ENCODE measurements at places on chromosomes 1 and 21. TPM values are rescaled to one million over a fixed set of nuclear protein-coding genes. Genes with fewer than 3 reads are reported as not detected.

MPL gene
- total RNA-seq, result not detected

DDR2 gene
- 236 TPM for total RNA-seq

DNA sequence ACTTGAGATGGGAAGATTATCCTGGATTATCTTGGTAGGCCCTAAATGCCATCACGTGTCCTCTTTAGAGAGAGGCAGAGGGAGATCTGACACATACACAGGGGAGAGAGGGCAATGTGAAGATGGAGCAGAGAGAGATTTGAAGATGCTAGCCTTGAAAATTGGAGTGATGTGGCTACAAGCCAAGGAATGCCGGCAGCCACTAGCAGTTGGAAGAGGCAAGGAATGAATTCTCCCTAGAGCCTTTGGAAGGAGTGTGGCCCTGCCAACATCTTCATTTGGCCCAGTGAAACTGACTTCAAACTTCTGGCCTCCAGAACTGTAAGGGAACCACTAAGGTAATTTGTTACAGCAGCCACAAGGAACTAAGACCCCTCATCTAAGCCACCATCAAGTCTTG is 8.9 kb upstream of the CAMTA1 start:
- H3K27me3 ChIP-seq, result no peaks in the 10 kb centered on the region
- H3K4me1 ChIP-seq, result peaks cover 4% of the 10 kb centered on the region
- no peaks in the 10 kb centered on the region for H3K36me3 ChIP-seq
- H3K4me3 ChIP-seq, result no peak overlapping the region

DNA sequence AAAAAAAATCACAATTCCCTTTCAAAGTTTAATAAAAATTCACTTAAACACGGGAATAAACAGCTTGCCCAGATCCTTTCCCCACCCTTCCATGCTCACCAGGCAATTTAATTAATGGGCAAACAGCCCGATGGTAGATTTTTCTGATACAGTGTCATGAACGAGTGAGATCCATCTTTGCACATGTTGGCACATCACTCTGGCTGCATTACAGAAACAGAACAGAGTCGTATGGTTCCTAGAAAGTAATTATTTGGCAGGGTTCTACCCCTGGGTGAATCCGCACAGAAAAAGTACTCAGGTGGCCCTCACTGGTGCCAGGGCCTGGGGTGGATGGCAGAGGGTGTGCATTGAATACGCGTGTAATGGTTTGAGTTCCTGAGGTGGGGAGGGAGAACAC is 24.6 kb upstream of the OVAAL start:
- H3K27me3 ChIP-seq, result no peaks in the 10 kb centered on the region
- DNase-seq, result no peak
- no peak overlapping the region for H3K27ac ChIP-seq
- no peaks in the 10 kb centered on the region for H3K4me1 ChIP-seq
- no peak overlapping the region for H3K4me3 ChIP-seq
